ENCODE measurements at places on chromosomes 12 and 14. TPM values are rescaled to one million over a fixed set of nuclear protein-coding genes. Genes with fewer than 3 reads are reported as not detected.

Gene LRTM2
- not detected for total RNA-seq

GRCh38 chr14:50395448-50395847 lies 1.2 kb downstream of the CDKL1 start:
- H3K36me3 ChIP-seq: no peaks in the 10 kb centered on the region
- H3K27me3 ChIP-seq: no peaks in the 10 kb centered on the region
- DNase-seq: no peak
- H3K27ac ChIP-seq: peak overlapping the region; percentile 93
- H3K4me1 ChIP-seq: peaks cover 21% of the 10 kb centered on the region

Gene LIN7A
- total RNA-seq: 18.9 TPM

DNA sequence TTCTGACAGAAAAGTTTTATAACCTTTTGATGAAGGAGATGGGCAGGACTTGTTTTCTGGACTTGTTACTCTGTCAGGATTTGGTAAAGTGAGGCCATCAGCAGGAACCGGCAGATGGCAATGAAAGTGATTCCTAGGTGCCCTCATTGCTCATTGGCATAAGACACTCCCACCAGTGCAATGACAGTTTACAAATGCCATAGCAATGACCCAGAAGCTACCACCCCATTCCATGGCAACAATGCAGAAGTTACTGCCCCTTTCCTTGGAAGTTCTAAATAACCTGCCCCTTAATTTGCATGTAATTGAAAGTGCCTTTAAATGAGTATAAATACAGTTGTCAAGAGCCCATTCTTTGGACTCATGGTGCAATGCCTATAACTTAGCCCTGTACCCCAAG lies 222.6 kb downstream of the CEP128 start:
- H3K27me3 ChIP-seq: no peaks in the 10 kb centered on the region
- no peak overlapping the region for H3K4me3 ChIP-seq
- no peak overlapping the region for H3K27ac ChIP-seq
- no peaks in the 10 kb centered on the region for H3K4me1 ChIP-seq
- no peak for DNase-seq
- H3K36me3 ChIP-seq: no peaks in the 10 kb centered on the region

DNA sequence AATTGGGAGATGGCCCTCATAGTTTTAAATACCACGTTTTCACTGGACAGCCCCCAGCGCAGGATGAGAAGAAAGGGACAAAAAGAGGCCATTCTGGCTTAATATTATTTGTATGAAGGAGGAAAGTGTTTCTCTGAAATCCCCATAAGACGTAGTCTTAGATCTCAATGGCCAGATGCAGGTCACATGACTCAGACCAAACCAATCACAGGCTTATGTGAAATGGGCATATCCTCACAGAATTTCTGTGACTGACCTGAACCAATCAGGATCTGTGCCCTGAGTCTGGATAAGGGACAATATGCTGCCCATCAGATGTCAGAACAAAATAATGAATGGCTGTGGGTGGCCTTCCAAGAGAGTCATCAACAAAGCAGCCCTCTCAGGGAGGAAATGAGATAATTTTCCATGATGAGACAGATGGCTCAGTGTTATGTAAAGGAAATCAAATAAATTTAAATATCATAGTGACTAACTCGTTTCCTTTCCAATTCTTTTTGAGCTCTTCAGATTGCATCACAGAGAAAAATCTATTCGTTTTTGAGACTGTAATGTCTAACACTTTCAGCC lies 1009.5 kb upstream of the TMEM132C start:
- no peaks in the 10 kb centered on the region for H3K27me3 ChIP-seq
- DNase-seq: no peak
- H3K4me1 ChIP-seq: no peaks in the 10 kb centered on the region
- no peak overlapping the region for H3K4me3 ChIP-seq
- H3K36me3 ChIP-seq: no peaks in the 10 kb centered on the region

All from upper lobe of right lung (tissue), 1 donor.